ENCODE measurements at places on chromosomes 6 and 20.

DNA sequence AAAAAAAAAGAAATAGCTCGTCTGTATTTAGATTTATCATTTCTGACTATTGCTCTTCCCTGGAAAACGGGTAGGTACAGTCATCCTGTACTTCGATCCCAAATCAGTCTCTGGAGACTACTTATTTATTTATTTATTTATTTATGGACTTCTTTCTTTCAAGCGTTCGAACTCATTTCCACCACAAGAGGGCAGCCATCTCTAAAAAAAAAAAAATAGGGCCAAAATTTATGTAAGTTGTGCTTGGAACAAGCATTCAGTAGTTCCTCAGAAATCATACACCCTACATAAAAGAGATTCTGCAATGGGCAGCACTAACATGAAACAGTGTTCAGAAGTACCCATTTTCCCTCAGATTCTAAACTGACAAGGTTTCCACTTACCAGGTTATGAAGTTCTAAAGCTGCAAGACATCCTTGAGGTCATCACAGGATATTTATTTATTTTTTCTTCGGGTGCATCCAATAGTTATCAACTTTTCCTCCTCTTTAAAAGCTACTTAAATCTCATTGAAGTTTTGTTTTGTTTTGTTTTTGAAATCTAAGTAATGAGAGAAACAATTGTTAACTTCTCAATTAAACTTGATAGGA lies 1.9 kb upstream of the BMP2 start:
- no peak for DNase-seq

- DNase-seq = no peak
Measured at GRCh38 chr20:48070991-48071652, 285.8 kb upstream of the SULF2 start.

GRCh38 chr6:135627092-135627715 lies 129.7 kb upstream of the AHI1 start:
- DNase-seq = no peak

DNA sequence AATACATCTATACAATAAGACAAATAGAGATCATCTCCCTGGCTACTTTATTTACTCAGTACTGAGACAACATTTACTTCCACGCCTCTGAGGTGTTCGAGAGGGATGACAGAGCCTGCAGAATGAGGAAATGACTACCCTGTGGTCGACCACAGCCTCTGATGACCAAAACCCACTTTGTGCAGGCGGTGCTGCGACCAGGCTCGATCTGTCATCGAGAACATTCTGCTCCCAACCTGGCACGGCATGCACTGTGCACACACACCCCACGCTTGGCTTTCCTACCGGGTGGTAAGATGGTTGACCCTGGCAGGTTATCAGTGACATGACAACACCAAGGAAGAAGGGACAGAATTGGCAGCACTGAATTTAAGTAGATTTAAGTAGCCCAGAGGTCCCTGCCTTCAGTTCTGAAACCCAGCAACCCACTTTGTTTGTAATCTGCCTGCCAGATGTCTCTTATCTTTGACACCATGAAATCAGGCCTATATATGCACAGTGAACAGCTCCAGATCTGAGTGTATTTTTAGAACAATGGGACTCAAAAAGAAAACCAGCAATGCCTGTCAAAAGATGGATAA lies 42.6 kb downstream of the TTI1 start:
- DNase-seq = no peak
